ENCODE measurements at places on chromosomes 6 and 20.

DNA sequence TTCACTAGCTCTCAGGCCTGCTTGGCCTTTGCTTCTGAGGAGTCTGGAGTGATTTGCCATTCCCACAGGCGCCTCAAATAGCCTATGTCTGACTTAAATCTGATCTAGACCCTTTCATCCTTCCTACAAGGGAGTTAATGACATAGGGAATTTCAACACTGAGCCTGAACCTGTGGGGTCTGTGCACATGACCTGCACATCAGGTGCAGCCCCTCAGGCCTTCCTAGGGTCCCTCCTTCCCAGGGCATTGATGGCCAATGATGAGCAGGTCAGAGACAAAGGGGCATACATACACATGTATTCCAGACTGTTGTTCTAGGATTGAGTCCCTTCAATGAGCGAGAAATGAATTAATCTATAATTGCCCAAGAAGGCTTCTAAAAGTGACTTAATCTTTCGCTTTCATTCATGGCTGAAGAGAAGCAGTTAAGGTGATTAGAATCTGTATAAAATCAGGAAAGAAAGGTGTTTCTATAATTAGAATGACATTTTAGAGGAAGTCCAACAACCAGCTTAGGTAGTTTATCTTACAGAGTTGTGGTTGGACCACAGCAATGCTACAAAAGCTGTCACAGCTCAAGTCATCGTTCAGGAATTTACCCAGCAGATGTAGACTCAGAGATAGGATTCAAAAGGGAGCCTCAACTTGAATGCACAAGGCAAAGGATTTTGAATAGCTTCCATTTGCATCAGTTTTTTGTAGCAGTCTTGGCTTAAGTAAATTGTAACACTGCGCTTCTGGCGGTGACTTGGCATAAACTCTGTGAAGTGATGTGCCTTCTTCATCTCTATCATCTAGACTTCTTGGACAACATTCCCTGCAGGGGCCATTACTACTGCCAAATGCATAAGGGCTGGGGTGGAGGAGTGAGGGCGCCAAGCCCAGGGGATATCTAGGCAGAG is 27.0 kb upstream of the TBC1D7 start:
- DNase-seq = peak; percentile 26

GRCh38 chr20:48834278-48834677 is 6.5 kb upstream of the PREX1 start:
- DNase-seq = no peak

- no peak for DNase-seq
These were observed 51.6 kb upstream of the BMP6 start for GRCh38 chr6:7674291-7674690.

DNA sequence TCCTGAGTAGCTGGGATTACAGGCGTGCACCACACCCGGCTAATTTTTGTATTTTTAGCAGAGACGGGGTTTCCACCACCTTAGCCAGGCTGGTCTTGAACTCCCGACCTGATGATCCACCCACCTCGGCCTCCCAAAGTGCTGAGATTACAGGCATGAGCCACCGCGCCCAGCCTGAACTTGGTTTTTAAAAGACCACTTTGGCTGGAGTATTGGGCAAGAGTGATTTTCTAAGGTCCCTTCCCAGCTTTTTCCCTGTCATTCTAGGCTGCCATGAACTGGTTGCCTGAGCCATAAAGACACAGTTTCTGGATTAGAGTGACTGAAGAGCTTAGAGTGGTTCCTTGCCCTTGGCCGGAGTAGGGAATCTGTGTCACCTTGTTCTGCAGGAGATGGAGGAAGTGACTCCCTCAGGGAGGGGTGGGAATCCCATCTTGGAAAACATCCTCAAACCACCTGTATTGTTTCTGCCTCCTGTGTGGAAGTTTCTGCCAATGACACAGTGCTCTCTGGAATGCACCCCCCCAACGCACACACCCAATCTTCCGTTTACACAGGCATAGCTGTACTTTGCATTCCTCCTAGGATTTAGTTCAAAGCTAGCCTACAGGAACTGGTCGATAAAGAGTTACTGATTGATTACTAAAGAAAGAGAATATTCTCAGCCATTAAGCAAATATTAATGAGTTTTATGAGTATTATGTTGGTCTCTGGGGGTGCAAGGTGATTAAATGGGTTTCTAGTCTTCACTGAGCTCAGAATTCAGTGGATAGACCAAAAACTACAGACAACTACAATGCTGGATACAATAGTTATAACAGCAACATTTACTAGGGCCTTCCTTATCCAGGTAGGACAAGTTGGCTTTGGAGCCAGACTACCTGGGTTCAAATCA is 18.2 kb downstream of the BCL2L1 start:
- no peak for DNase-seq

DNA sequence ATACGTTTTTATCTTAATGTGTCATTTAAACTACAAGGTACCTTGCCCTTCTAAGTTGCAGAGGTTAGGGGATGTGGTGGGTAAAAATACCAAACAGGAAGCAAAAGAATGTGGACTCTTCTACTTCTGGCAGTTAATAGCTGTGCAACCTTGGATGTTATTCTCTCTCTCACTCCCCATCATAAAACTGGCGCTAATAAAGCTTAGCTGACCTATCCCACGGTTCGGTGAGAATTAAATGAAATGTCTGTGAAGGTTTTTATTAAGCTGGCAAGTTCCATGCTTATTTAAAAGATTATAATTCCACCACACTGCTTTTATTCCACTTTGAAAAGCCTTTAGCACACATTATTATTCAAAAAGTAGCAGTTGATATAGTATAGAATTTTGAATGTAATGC is 127.8 kb upstream of the SLC22A23 start:
- DNase-seq = no peak

DNA sequence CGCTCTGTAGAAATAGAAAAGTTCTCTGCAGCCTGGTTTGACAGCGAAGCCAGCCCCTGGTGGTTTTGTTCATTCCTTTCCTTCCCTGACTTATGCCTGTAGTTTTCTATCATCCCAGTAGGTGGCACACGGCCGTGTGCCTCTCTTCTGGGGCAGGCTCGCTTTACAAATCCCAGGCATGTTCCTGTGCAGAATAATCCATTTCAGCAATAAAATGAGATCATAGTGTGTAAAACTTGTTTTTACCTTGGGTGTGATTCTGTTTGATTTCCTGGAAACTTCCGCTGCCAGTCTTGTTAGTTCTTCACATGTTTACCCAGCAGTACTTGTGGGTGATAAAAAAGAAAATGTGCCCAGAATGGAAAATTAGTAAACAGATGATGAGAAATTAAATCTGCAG is 7.4 kb upstream of the INSM1 start:
- DNase-seq = peak; percentile 49

- DNase-seq = no peak
These were observed 100.3 kb upstream of the MTHFD1L start for GRCh38 chr6:150765067-150765764.

DNA sequence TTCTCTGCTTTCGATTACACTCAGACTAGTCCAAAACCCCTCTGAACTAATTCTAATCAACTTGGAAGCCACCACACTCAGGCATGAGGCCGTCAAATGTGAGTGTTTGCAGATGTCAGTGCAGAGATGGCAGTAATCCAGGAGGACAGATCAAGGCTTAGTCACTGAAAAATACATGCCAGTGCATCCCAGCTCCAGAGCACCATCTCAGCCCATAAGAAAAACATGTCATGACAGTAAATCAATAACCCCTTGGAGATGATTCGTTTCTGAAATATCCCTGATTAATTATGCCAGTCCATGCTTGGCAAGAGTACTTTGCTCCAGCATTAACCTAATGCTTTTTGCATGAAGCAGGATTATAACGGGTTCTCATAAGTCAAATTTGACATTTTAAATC is 179.5 kb downstream of the ADAT2 start:
- no peak for DNase-seq

DNA sequence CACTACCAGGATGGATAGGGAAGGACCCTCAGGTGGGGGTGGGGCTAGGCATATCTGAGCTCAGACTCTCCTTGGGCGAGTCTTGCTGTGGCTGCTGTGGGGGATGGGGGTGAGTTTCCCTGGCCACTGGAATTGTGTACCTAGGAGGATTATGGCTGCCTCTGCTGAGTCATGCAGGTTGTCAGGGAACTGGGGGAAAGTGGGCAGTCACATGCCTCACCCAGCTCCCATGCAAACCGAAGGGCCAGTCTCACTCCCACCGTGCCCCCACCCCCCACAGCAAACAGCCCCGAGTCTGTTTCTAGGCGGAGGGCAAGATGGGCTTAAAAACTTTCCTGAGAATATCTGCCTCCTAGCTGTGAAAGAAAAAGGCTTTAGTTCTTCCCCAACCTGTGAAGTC is 210.3 kb upstream of the FERMT1 start:
- no peak for DNase-seq

All from stimulated activated CD4-positive, alpha-beta T cell treated with anti-CD3 and anti-CD28 coated beads, Interleukin-2, amount 100 ng/mL, for 24 hours (primary cell).